ENCODE measurements at places on chromosomes 12 and 14. TPM values are rescaled to one million over a fixed set of nuclear protein-coding genes. Genes with fewer than 3 reads are reported as not detected.

- no peak for DNase-seq
Observed at GRCh38 chr14:22606380-22606779, 8.3 kb downstream of the ABHD4 start.

DNA sequence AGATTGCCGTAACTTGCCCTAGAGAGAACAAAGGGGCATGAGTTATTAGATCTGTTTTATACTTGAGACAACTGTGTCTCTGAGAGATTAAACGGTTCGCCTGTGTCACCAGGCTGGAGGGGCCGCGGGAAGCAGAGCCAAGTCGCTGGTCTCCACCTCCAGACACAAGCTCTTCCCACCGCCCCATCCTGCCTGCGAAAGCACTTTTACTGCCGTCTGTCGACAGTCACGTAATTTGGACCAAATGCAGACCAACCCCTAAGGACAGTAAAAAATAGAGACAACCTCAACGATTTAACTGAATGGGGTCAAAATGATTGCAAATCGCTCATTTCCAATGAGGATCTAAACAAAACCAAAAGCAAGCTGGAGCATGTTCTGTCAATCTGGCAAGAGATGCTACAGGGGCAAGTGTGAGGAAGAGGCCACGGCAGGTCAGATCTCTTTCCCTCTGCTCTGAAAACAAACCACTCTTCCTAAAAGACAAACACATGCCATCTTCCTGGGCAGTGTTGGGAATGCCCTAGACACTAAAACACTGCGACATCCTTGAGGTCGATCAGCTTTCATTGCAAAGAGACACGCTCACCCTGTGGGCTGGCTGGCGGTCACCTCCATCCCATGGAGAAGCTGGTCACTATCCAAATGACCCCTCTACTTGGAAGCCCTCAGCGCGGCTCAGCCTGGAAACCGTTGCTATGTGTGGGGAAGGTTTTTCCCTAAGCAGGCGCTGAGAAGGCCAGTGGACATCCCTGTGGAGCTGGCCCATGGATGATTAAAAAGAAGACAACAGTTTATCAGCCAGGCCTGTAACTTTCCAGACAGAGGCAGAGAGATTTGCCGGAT lies 17.1 kb downstream of the GSC start:
- no peak for DNase-seq

Gene TEX52
- total RNA-seq: not detected

Gene GLT8D2
- 13.9 TPM for total RNA-seq

- no peak for DNase-seq
Observed at GRCh38 chr14:56324856-56325699, 206.9 kb downstream of the PELI2 start.

All from occipital lobe (tissue), 3 donors.